ENCODE measurements at places on chromosomes 12 and 14.

DNA sequence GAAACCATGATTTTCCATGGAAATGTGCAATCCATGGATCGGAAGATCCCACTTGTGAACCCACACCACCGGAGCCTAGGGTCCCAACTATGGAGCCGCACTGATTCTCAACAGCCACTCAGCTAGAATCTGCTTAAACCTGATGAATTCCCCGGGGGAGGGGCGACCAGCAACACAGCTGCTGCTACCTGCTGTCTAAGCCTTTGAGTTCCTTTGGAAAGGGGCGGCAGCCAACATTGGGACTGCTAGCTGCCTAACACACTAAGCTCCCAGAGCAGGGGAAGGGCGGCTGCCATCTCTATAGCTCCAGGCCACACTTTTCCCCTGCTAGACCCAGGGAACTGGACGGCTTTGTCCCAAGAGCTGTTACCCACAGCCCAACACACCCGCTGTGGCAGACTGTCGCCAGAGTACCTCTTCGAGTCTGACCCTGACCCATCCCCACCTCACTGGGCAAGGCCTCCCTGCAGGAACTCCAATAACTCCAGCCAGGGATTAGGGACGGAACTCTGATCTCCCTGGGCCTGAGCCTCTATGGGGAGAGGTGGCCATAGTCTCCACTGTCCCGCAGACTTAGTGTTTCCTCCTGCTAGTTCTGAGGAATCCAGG lies 205.8 kb upstream of the SLC16A7 start:
- DNase-seq = no peak

GRCh38 chr12:112167718-112168525 lies 42.6 kb downstream of the TRAFD1 start:
- DNase-seq = no peak

- peak; percentile 23 for DNase-seq
Measured at GRCh38 chr14:78836777-78837176, 666.6 kb downstream of the NRXN3 start.

- DNase-seq = no peak
Measured at GRCh38 chr14:65177551-65177950, 75.2 kb upstream of the MAX start.

GRCh38 chr14:96069421-96069820 lies 30.3 kb downstream of the C14orf132 start:
- no peak for DNase-seq

- no peak for DNase-seq
Measured at GRCh38 chr12:109503611-109504010, 26.2 kb downstream of the UBE3B start.

DNA sequence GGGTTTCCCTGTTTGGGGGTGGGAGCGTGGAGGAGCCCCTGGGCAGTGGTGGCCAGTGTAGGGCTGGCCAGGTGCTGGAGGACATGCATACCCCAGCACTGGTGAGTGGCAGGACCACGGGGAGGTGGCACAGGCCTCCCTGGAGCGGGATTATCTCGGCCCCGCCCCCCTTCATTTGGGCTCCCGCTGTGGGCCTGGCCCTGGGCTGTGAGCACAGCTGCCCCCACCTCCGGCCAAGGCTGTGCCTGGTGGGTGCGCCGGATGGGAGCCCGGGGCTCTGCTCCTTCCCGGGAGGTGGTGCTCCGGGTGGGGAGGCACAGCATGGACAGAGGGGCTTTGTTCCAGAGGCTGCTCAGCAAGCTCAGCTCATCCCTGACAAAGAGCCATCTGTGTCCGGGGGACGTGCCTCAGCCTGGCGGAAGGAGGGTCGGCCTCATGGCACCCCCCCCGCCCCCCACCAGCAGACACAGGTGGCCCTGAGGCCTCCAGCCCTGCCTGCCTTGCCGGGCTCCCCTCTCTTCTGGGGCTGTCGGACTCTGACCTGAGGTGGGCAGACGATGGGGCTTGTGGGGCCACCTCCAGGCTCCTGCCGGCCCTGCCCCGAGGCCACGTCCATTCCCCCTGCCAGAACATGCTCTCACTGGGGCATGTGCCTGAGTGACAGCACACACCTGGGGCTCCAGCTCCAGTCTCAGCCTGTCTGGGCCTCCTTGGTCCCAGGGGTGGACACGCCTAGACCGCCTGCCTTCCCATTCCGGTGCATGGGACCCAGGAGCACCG lies 8.4 kb downstream of the TEDC1 start:
- no peak for DNase-seq

GRCh38 chr12:32201976-32202375 lies 95.3 kb downstream of the BICD1 start:
- DNase-seq = no peak

DNA sequence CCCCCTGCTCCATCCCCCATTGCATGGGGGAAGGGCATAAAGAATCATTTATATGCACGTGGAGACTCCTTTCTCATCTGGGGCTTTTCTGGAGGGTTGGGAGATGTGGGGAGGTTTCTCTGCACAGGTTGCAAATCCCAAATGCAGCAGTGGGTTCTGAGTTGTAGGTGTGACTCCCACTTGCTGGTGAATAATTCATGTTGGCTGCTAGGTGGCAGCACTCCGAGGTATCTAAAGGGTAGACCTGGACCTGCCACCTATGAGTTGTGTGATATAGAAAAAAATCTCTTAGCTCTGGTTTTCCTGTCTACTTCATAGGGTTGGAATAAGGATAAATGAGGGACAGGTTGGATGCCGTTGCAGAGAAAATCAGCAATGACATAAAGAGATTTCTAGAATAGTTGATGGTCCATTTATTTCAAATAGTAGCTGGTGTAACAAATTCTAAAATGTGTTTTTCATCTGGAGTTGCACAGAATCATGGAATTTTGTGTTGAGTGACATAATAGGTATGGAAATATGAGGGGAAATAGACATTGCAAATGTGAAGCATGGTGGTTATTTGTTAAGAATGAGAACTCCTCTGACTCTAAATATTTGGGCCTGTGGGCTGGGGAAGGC lies 4.6 kb downstream of the MARCHF9 start:
- no peak for DNase-seq

DNA sequence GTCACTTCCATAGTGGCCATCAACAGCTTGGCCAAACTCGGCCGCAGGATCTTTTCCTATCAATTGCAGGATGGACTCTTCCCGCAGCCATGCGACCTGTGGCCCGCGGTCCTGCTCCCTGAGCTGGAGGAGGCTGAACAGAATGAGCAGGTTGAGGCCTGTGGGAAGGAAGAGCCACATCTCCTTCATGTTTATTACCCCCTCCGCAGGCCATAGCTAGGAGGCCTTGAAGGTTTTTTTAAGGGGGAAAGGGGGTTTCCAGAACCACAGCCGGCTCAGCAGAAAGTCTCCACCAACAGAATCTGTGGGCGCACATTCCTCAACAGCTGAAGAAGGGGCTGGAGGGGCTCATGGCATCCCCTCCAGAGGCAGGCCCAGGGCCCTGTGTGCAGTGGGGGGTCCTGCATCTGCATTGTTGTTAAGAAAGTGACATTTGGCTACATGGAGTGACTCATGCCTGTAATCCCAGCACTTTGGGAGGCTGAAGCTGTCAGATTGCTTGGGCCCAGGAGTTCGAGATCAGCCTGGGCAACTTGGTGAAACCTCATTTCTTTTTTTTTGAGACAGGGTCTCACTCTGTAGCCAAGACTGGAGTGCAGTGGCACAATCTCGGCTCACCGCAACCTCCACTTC lies 25.2 kb upstream of the PPP1R13B start:
- DNase-seq = no peak

DNA sequence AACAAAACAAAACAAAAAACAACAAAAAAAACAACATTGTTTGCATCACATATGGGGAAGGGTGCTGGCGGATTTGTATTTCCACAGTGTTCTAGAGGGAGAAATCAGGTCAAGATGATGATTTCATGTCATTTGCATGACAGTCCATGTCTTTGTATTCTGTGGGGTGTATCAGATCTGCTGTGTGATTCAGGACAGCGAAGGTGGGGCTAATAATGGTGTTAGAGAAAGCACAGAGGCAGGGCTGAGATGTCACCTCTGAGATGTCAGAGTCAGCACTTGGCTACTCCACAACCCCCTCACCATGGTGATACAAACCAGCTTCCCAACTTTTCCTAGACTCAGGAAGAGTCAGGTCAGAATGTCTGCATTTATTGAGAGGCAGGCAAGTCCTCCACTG lies 543.2 kb downstream of the BCL11B start:
- DNase-seq = no peak

DNA sequence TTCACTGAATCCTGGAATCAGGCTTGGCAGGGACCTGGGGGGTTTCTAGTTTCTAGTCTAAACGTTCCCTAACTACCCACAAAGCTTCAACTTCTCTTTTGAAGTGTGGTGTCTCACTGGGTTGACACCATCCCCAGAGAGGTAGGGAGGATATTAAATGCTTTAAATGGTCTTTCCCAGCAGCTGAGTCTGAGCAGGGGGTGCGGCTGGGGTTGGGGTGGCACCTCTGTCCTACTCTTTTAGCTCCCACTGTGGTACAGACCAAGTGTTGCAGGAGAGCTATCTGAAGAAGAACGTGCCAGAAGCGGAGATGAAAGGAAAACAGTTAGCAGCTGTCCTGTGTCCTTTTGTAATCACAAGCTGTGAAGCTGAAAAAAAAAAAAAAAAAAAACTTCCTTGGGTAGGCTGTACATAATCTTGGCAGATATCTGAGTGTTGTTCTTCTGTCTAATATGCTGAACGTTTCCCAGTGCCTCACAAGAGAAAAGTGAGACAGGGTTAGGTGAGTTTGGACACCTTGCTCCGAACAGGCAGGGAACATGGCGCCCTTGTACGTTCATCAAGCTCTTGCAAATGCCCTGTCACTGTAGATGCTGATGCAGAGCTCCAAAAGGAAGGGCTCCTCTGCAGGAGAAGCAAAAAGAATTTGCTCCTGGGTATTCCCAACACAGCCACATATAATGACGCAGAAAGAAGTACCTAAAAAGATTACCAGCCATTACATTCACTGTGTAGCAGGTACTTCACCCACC lies 447.2 kb downstream of the APAF1 start:
- DNase-seq = no peak

DNA sequence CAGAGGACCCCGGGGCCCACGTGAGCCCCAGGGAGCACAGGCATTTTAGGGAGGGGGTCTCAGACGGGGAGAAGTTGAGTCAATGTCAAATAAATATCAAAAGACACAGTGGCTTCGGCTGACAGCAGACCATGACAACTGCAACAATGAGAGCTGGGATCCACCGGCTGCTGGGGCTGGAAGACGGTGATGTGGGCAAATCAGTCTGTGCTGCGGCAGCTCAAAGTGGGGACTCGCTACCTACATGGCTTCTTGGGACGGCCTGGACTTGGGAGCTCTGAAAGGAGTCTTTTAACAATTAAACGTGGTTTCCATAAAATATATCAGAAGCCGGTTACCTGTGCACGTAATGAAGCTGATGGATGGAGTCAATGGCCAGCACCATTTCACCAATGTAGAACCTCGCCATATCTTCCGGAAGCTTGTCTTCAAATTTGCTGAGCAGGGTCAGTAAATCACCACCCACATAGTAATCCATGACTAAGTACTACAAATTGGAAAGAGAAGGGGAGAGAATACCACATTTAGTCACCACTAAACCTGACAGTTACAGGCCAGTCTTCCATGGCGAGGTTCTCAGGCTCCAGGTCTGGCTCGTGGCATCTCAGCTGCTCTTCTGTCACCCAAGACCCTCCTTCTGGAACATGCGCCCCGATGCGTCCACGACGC lies 58.0 kb downstream of the CDC42BPB start:
- DNase-seq = no peak

DNA sequence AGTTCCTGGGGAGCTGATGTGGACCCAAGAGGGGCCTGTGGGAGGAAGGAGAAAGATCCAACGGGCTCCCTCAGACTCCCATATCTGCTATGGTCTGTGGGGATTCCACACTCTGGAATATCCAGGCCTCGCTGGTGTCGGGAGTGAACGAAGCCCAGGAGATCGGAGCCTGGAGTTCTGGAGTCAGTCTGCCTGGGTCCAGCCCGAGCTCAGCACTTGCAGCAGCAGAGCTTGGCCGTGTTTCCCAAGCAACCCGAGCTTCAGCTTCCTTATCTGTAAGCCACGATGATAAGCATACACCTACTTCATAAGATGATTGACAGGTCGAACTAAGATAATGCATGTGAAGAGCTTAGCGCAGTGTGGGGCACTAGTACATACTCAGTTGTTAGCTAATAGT lies 10.1 kb downstream of the LTBP2 start:
- no peak for DNase-seq

- no peak for DNase-seq
Measured at GRCh38 chr12:107525719-107526554, 159.7 kb upstream of the PWP1 start.

- peak; percentile 62 for DNase-seq
Measured at GRCh38 chr12:104056419-104056972, 6.5 kb upstream of the GLT8D2 start.

DNA sequence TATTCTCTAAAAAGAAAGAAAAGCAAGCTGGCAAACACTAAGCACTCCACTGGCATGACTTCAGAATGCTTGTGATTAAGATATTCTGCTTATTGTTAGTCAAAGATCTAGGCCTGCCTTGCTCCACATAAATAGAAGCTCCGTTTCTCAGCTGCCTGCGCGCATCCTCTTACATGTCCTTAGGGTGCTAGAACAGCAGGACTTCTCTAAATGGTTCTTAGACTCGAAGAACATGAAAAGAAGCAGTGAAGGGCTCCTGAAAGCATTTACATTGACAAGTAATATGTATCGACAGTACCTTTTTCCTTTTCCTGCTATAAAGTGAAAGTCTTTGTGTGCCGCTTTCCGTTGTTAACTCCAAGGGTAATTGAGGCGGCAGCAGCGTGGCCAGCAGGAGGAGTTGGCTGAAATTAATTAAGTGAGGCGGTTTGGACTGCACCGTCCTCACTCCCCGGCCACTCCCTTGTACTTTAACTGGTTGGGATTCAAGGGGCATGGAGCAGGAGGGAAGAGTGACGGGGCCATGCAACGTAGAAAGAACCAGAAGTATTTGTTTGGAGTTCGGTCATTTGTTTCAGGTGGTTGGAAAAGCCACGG lies 34.2 kb upstream of the OTX2 start:
- DNase-seq = no peak

DNA sequence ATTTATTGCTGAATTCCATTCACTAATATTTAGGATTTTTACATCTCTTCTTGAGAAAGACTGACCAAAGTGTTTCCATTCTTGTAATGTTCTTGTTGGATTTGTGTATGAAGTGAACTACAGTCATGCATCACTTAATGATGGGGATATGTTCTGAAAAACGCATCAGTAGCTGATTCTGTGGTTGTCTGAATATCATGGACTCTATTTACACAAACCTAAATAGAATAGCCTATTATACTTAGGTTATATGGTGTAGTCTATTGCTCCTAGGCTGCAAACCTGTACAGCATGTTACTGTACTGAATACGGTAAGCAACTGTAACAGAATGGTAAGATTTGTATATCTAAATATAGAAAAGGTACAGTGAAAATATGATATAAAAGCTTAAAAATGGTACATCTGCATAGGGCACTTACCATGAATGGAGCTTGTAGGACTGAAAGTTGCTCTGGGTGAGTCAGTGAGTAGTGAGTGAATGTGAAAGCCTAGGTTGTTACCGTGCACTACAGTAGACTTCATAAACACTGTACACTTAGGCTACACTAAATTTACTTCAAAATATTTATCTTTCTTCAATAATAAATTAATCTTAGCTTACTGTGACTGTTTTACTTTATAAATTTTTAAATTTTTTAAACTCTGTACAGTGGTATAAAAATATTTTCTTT lies 27.6 kb upstream of the P2RX4 start:
- DNase-seq = no peak
